ENCODE measurements at places on chromosomes 5 and 9.

DNA sequence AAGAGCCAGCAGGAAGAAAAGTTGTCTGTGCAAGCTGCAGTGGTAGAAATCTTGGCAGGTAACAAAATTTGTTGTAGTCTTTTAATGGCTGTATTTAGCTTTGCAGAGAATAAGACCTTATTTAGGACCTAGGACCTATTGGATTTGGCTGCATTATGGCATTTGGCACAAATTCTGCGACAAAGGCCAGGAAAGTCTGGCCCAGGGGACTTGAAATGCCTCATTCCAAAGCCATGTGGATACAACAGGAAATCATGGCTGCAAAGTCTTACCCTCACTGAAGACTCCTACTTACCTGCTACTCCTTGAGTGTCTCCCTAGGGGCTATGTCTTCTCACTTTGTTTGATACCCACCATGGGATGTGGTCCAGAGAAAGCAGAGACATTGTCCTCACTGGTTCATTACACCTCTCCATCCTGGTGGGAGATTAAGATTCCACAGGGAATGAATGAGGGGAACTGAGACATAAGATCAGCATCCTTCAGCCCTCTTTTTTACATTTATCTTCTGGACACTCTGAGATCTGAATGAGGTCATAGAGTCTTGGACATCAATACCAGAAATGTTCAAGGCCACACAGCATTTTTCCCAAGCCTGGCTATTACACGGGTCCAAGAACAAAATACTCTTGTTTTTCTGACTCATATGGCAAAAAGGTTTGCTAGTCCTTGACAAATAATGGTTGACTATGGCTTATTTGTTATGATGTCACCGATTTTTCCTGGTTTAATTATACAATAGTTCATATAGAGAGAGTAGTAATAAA is 119.4 kb downstream of the PDE8B start:
- DNase-seq, result no peak

GRCh38 chr9:131971482-131972074 is 108.1 kb downstream of the MED27 start:
- DNase-seq, result no peak

DNA sequence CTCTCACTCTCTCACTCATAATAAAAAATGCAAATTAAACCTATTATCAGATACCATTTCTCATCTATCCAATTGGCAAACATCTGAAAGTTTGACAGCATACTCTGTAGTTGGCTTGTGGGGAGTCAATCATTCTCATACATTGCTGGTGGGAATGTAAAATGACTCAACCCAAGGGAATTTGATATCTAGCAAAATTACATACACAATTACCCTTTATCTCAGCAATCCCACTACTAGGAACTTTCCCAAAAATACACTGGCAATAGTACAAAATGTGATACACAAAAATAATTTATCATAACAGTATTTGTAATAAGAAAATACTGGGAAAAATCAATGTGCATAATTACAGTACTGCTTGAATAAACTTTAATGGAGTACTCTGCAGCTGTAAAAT is 731.3 kb downstream of the DTWD2 start:
- no peak for DNase-seq

DNA sequence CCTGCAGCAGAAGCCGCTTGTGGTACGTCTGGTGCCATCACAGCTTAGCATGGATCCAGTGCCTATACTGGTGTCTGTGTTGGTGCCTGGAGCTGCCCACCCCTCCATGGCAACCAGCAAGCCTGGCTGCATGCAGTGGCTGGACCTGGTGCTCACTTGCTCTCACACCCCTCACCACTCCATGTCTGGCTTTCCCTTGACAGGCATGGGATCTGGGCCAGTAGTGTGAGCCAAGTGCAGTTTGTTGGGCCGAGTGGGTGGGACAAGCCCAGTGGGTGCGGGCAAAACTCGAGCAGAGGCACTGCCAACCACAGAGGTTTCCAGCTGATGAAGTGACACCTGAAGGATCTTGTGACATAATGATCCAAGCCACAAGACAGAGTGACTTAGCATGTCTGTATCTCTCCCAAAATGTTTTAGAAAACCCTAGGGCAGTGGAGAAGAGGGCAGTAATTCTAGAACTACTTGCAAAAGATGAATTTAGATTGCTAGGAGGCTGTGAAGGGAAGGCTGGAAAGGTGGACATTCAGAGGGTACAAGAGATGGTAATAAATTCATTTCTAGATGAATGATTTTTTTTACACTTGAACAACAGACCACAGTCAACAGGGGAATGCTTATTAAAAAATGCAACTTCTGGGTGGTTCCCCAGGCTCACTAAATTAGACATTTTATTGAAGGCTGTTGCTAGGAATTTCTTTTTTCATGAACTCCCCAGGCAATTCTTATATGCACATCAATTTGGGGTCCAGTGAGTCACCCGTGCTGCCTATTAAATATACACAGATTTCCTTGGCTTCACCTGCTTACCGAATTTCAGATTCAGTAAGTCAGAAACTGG is 660.3 kb downstream of the TLR4 start:
- DNase-seq, result no peak

- DNase-seq, result no peak
These were observed 100.0 kb downstream of the SEMA5A start for GRCh38 chr5:9445826-9446388.

- no peak for DNase-seq
These were observed 5.8 kb downstream of the SREK1 start for GRCh38 chr5:66149950-66150349.

DNA sequence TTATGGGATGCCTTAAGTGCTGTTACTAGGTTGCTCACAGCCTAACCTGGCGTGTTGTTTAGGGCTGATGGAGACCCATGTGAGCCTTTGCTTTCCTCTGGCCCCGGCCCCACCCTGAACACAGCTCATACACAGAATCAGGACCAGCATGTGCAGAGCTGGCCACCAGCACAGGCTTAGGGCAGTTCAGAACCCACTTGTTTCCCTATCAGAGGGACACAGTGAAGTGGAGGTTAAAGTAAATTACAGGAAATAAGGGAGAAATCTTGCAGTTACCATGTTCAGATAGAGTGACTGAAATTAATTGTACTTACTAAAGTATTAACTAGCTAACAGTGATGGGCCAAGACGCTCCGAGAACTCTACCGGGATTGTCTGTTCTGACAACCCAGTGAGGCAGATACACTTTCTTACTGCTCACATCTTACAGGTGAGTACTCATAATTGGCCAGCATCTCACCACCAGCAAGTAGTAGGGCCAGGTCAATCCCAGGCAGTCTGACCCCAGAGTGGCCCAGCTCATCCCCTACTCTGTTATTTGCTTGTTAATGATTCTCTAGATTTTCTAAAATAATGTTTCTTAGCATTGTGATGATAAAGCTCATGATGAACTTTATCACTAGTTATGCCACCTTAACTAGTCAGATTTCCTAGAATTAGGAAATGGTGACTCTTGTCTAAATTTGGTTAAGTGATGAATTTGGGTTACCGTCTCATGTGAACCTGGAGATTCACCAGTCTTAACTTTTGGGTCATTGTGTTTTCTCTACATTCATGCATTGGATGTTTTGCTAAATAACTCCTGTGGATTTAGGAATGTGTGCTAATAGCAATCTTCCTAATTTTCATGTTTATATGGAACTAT is 15.4 kb downstream of the CCT5 start:
- DNase-seq, result no peak

GRCh38 chr5:155008669-155009068 is 4.9 kb upstream of the KIF4B start:
- DNase-seq, result no peak

DNA sequence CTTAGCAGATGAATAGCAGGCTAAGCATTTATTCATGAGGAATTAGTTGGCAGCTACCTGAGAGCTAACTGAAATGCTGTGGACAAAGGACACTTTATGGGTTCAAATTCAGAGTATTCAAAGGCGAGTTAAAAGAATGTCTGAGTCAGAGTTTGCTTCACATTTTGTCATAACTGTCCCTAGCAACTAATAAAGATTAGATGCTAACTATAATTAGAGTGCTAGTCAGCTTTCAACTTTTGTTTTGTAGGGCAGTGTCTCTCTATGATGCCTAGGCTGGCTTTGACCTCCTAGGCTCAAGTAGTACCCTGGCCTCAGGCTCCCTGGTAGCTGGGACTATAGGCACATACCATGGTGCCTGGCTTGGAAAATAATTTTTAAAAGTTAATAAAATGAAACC is 4.6 kb downstream of the SMC5 start:
- DNase-seq, result no peak

DNA sequence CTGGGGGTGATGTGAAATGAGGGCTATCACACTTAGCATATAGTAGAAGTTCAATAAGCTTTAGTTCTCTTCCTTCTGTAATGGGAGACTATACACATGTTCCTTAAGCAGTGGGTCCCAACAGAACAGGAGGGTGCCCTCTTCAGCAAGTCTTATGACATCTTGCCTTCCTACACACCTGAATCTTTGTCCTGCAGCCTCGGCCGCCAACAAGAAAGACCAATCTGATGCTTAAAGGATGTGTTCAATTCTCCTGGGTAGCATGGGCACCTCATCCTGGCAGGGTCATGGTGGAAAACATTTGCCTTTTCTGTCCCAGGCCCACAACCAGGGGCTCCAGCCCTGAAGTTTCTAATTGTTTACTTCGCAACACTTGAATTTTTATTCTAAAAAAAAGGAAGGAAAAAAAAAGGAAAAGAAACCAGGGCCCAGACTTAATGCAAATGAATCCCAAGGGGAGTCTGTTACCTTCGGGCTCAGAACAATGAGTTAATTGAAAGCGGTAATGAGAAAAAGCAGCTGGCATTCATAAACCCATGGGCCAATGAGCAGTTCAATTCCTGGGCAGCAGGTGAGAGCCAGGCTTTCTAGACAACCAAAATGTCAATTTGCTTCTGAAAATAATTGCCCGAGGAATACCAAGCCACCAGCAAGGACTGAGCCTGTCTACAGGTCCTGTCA is 26.2 kb upstream of the SMAD5 start:
- no peak for DNase-seq

GRCh38 chr5:74266836-74267235 is 373.7 kb downstream of the ENC1 start:
- no peak for DNase-seq

DNA sequence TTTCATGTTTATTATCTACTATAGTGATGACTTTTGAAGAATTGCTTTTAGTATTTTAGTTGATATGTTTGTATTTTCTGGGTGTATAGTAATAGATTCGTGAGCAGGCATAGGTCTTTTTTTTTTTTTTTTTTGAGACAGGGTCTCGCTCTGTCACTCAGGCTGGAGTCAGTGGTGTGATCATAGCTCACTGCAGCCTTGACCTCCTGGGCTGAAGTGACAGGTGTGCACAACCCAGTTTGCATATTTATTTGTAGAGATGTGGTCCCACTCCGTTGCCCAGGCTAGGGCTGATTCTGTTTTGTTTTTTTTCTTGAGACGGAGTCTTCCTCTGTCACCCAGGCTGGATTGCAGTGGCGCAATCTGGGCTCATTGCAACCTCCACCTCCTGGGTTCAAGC is 11.9 kb downstream of the ERBIN start:
- no peak for DNase-seq

Measured in stimulated activated CD4-positive, alpha-beta T cell treated with anti-CD3 and anti-CD28 coated beads, Interleukin-2, amount 100 ng/mL, for 24 hours (primary cell).